Pancreas (tissue), 10 donors: ENCODE measurements at places on chromosomes 11 and 22. TPM values are rescaled to one million over a fixed set of nuclear protein-coding genes. Genes with fewer than 3 reads are reported as not detected.

Gene TMEM191C
- 0.28 TPM for total RNA-seq

Gene RNH1
- total RNA-seq: 38.9 TPM

Gene SHANK2
- 25.9 TPM for total RNA-seq

Gene CCDC15
- 1.3 TPM for total RNA-seq

Gene KCNJ1
- not detected for total RNA-seq

Gene PRG3
- total RNA-seq: not detected

Gene MMP10
- total RNA-seq: 0.12 TPM

Gene TEX12
- total RNA-seq: not detected
